Stimulated activated CD4-positive, alpha-beta T cell treated with anti-CD3 and anti-CD28 coated beads, Interleukin-1b, Interleukin-23, amount 100 ng/mL, for 48 hours (primary cell): ENCODE measurements at places on chromosomes 6 and 20.

DNA sequence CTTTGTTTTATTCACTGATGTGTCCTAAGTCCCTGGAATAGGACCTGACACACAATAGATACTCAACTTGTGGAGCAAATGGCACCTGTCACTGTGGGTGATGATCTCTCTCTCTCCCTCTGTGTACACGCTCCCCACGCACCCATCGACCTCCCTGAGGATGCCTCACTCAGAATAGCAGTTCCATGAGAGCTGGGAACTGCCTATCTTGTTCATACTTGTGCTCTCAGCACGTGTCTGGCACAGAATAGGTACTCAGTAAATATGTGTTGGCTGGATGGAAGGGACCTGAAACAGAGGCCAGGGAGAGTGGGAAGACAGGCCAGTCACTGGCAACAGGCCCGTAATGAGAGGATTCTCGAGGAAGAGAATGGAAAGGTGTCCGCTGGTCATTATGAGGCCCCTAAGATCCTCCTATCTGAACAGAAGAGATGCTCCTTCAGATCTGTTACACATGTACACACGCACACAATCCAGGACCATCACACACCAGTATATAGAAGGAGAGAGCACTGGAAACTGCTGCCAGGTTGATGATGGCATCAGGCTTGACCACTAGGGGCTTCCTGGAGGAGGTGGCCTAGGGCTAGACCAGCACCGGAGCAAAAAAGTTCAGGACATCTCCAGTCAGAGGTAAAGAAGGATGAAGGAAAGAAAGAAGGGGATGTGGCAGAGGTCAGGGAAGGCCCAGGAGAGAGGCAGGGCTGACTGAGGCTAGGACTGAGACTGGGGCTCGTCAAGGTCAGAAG is 30.9 kb downstream of the VEGFA start:
- no peak for DNase-seq

DNA sequence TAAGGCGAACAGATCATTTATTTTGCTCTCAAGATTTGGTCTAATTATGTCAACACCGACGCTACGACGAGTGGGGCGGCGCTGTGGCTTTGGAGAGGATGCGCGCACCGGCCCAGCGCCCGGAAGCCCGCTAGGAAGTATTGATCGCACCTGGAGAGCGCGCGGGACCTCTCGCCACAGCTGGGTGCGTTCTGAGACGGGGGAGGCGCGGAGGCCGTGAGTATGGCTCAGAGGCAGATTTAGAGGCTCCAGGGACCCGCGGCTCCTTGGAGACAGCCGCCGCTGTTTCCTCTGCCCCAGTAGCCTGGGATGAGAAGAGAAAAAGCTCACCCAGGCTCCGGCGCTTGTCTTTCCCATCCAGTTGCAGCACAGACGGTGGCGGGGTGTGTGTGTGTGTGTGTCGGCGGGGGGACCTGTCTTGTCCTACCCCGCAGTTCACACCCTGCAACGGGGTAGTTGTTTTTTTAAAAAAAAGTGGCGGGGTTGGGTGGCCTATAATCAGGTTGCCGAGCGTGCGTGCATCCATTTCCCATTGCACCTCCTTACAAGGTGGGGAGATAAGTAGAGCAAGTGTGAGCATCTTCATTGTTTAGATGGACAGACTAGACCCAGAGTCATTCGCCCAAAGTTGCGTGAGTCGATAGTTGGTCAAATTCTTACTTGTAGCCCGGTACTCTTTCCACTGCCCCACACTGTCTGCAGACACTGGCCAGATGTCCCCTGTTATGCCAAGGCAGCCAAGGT is 11.2 kb downstream of the TFAP2D start:
- DNase-seq: no peak

DNA sequence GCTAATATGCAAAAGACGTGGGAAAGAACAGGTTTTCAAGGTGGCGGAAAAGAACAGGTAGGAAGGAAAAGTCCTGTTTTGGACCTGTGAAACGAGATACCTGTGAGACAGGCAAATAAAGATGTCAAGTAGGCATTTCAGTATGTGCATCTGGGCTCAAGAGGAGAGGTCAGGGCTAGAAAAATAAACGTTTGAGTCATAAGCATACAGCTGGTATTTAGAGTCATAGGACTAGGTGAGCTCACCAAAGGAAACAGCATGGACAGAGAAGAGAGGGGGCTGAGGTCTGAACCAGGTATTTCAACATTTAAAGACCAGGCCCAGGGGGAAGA is 14.9 kb downstream of the MTFR2 start:
- no peak for DNase-seq

DNA sequence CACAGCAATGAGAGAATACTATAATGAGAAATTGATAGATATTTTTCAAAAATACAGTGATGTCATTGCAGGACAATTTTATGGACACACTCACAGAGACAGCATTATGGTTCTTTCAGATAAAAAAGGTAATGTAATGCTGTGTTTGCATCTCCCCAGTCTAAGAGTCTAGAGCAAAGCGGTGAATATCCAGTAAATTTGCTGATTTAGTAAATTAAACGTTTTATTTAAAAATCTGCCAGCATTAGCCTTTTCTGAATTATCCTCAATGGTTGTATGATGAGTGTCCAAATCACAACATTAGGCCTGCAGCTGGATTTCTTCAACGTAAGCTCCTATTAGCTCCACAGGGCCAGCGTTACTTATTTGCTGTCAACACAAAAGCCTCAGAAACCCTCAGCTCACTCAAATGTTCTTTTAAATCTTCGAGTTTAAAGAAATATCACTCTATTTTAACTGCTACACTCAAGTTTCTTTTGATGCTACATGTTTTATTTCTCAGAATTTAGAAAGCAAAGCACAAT is 16.0 kb downstream of the SMPDL3A start:
- no peak for DNase-seq

DNA sequence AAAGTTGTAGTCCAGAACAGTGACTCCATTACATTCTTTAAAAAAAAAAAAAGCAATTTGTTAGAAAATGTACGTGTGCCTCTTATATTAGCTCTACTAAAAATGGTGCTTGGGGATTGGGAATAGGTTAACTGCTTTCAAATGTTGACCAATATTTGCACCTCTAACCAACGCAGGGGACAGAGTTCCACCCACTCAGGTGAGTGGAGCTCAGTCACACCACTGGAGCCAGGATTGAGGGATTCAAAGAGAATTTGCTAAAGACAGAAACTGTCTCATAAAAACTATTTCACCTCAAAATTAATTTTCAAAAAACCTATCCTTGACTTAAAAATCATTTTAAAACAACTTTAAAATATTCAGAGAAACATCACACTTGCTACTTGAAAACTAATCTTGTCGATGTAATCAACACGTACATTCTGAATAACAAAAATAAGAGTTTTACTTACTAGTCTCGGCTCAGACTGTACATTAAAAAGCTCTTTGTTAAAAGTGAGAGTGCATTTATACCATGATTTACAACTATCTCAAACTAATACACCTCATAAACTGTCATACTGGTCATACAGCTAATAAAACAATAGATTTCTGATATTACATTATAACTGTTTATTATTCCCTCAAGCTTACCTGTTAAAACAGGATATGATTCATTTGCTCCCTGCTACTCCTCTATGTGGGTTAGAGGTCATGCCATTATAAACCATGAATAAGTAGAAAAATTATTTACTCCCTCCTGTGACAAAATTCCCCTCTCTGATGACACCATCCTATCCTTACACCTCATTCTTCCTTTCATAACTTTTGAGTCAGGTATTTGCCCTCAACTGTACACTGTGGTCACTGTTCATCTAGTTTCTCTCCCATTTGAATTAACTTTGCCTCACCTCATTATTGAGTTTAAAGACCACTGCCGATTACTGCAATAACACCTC is 88.6 kb downstream of the PDE10A start:
- DNase-seq: no peak

DNA sequence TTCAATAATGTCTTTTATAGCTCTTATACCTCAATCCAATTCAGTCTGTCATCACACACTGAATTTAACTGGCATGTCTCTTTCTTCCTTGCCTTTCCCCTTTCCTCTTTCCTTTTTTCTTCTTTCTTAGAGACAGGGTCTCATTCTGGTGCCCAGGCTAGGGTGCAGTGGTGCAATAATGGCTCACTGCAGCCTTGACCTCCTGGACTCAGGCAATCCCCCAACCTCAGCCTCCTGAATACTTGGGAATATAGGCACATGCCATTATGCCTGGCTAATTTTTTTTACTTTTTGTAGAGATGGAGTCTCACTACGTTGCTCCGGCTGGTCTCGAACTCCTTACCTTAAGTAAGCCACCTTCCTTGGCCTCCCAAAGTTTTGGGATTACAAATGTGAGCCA is 65.9 kb downstream of the CBFA2T2 start:
- no peak for DNase-seq

DNA sequence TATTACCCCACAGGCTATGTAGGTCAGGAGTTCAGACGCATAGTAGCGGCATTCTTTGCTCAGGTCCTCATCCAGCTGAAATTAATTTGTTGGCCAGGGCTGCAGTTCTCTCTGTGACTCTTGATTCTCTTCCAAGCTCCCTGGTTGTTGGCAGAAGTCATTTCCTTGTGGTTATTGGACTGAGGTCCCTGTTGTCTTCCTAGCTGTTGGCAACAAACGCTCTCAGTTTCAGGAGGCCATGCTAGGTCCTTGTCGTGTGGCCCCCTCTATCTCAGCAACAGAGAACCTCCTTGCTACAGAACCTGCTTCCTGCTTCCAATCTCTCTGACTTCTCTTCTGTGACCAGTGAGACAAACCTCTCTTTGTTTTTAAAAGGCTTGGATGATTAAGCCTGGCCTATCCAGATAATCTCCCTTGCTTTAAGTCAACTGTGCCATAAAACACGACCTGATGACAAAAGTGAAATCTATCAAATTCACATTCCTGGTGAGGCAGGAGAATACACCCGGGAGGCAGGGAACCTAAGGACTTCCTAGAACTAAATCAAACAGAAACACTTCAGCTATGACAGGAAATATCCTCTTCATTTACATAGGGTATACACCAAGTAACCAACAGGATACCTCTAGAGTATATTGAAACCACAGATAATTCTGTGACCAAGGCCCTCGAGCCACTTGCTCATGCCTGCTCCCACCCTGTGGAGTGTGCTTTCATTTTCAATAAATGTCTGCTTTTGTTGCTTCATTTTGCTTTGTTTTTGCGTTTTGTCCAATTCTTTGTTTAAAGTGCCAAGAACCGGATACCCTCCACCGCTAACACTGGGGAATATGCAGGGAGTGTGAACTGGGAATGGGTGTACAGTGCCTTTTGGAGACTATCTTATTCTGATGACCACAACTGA is 196.0 kb downstream of the BTBD3 start:
- DNase-seq: no peak

- no peak for DNase-seq
Observed at GRCh38 chr20:10300582-10301446, 82.2 kb downstream of the SNAP25 start.

GRCh38 chr6:155936551-155936950 is 480.9 kb upstream of the NOX3 start:
- DNase-seq: no peak

- DNase-seq: no peak
Observed at GRCh38 chr20:44085616-44086434, 101.2 kb downstream of the JPH2 start.

- DNase-seq: no peak
Observed at GRCh38 chr20:58277107-58277506, 32.4 kb upstream of the RAB22A start.

DNA sequence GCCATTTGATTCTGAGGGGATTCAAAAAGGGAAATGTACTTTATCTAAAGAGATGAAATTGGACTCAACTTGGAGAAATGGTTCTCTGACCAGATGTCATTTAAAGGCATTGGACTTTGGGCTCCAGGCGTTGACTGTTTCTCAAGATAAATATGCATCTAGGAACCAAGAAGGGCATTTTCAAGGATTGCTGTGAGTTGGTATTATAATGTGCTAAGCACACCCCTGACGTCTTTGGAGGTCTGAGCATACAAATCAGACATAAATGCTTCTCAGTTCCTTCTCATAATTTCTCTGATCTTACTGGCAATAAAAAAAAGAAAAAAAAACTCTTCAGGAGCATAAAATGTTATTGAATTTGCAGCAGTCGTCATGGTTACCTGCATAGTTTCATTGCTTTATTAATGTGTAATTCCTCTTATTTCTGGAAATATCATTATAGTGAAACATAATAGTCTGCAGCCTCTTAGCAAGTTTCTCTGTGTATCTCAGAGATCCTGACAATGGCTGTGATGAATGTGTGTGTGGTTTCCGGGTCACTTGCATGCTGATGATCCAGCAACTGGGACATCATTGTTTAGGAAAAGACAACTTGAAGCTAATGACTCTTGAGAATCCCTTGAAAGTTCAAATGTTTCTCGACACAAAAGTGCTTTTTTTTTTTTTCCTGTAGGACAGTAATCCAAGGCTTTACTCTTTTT is 136.0 kb downstream of the AIG1 start:
- no peak for DNase-seq

GRCh38 chr6:56288347-56288746 is 41.0 kb upstream of the COL21A1 start:
- no peak for DNase-seq

DNA sequence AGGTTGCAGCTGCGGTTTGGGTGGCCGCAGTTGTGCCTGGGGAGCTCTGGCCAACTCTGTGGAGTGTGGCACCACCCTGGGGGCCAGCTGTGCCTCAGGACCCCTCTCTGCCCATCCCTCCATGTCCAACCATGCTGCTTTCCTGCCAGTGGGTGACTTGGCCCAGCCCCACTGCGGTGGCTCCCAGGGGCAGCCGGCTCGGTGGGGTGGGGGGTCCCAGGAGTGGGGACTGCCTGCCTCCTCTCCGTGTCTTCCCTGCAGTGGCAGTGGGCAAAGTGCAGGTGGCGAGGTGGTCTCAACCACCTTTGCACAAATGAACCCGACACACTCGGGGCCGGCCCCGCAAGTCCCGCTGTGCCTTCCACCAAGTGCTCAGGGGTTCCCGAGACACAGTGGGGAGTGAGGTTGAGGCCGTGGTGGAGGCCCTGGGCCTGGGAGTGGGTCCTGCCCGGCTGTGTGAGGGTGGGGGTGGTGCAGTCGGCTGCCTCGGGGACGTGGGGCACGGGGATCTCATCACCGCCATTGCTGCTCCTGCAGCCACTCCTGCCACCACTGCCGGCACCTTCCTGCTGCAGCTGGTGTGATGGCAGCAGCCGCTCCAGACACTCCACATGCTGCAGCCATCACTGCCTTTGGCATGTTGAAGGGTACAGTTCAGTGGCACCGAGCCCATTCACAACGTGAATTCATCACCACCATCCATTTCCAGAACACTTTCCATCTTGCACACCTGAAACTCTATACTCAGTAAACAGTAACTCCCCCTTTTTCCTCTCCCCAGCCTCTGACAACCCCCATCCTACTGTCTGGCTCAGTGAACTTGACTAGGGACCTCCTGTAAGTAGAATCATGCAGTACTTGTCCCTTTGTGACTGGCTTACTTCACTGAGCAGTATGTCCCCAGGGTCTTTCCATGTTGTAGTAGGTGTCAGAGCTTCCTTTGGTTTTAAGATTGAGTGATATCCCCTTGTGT is 10.7 kb upstream of the SLCO4A1 start:
- no peak for DNase-seq

DNA sequence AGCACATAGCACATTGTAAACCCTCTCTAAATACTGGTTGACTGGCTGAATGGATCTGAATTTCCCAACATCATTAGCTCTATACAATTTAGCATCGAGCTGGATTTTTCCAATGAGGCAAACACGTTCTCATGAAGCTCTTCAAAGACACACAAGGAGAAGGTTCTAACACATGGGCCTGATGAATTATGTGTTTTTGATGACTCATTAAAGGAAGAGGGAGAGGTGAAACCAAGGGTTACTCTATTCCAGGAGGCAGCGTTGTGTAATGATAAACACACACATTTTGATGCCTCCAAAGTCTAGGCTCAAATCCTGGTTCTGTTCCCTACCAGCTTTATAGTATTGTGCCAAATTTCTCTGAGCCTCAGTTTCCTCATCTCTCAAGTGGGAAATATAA is 84.3 kb downstream of the PFDN4 start:
- no peak for DNase-seq

- DNase-seq: no peak
Observed at GRCh38 chr20:20275636-20276035, 92.3 kb upstream of the INSM1 start.
